Spinal cord (tissue), 10 donors: ENCODE measurements at places on chromosomes 11 and 22.

- DNase-seq: no peak
Measured at GRCh38 chr11:64233913-64234586, at the start of gene VEGFB. TSS of gene VEGFB (plus strand) at chr11:64234584. CDS start at chr11:64234834, 250 bp downstream.

DNA sequence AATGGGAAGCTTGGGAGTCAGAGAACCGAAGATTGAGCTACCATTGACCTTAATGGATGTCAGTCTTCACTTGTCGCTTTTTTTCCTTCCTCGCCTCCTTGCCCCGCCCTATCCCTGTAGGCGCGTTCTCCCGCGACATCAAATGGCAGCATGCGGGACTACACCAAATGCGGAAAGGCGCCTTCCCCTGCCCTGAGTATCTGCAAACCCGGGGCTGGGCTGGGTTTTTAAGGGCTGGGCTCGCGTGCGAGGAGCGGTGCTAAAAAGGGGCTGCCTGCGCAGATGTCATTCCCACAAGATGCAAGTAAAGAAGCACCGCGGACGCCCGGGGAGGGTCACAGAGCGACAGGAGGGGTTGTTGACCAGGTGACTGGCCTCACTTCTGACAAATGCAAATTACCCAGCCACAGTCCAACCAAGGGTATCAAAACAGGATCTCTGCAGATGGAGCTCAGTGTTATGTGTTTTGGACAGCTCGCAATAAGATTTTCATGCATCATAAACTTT, 4.7 kb upstream of the FAM111B start:
- DNase-seq: peak; percentile 84

DNA sequence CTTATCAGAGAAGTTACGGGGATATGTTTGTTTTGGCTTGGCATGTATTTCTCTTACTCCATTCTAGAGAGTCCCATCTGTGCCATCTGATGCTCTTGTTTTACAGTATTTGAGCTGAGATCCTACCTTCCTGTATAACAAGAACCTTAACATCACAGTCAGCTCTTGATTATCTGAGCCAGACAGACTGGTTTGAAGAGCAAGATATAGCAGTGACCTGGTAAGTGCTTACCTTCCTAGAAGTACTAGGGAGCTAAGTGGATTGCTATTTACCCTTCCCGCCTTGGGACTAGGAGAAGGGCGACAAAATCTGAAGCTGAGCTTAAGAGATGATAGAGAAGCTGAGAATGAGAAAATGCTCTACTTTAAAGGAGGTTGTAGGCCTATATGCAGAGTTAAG, 235.3 kb downstream of the CSNK2A3 start:
- DNase-seq: no peak

DNA sequence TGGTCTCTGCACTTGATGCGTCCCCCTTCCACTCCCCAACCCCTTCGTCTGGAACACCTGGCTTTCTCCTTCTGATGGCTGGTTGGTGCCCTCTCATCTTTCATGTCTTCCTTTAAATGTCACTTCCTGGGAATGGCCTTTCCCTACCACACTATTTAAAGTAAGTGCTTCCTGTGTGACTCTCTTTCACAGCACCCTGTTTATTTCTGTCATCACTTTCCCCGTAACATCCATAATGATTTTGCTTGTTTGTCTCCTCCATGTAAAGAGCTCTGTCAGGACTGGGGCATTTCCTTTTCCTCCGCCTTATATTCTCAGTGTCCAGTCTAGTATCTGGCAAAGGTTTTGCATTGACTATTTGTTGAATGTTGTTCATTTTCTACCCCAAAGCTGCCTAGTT, 143.0 kb downstream of the DBX1 start:
- no peak for DNase-seq

GRCh38 chr11:12213883-12214282, 103.5 kb downstream of the MICAL2 start:
- no peak for DNase-seq

DNA sequence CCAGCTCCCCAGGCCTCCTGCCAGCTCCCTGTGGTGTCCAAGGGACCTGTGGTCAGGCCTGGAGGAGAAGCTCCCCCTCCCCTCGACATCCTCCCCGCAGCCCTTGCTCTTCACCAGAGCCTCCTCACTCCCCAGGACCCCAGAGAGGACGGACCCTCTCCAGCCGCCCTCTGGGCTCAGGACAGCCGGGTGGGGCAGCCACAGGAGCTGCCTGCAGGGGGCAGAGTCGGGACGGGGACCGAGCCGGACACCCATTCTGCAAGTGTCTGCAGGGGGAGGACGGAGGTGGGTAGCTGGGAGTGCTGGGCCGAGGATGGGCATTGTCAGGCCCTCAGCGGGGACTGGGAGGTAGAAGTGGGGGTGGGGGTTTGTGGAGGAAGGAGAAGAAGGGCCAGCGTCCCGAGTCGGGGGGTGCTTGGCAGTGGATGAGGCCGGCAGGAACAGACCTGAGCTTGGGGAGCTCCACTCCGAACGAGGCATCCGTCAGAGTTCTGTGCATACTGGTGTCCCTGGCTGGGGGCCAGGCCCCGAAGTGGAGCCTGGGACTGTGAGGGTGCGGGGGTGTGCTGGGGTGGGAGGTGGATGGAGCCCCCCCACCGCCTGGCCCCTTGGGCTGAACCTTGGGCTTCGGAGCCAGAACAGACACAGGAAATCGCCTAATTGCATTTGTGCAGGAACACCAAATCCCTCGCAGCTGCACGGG, 15.2 kb downstream of the PRR33 start:
- DNase-seq: no peak

DNA sequence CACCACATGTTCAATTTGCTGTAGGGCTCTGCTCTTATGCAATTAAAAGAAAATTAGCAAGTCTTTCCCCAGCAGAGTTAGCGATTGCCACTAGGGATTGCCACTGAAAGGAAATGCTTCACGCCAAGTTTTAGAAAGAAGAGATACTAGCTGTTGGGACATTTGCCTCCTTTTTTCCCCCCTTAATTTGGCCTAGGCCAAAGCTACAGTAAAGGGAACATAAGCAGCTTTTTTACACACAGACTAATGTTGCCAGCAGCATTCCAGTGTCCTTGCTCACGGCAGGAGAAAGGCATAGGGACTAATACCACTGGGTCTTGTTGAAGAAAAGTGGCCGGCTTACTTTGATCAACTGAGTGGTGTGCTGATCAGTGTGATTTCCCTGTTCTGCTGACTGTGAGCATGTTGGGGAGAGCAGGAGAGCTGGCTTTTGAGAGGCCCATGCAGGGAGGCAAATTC, 71.2 kb downstream of the PHF21A start:
- DNase-seq: peak; percentile 24

DNA sequence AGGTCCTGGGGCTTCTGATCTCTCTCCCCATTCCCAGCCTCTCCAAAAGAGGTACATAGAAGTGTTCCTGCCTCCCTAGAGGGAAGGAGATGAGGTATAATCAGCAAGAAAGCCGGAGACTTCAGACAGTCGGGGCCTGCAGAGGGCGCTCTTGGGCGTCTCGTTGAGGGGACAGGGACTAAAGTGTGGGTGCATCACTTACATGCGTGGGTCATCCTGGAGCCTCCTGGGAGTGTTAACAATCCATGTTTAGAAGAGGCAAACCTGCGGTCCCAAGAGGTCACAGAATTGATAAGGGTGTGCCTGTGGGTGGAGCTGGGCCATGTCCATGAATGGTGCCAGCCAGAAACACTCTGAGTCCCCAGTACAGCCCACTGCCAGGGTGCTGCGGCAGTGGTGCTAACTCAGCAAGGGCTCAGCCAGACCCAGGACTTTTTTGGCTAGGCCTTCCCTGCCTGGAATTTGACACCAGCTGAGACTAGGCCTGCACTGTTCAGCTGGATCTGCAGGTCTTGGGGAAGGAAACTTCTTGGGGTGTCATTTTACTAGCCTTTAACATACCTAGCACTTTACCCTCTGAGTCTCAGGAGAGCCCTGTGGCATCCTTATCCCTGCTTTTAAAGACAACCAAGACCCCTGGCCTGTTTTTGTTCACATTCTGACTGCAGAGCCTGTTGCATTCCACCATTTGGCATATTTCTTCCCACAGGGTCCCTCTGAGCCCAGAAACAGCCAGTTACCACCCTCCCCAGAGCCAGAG, 5.5 kb downstream of the YDJC start:
- DNase-seq: no peak

GRCh38 chr11:46050662-46051061, 70.6 kb downstream of the PHF21A start:
- peak; percentile 15 for DNase-seq

- no peak for DNase-seq
Measured at GRCh38 chr22:46287873-46288751, 8.6 kb upstream of the GTSE1 start.

GRCh38 chr11:18578975-18579598, 9.4 kb downstream of the UEVLD start:
- DNase-seq: no peak

DNA sequence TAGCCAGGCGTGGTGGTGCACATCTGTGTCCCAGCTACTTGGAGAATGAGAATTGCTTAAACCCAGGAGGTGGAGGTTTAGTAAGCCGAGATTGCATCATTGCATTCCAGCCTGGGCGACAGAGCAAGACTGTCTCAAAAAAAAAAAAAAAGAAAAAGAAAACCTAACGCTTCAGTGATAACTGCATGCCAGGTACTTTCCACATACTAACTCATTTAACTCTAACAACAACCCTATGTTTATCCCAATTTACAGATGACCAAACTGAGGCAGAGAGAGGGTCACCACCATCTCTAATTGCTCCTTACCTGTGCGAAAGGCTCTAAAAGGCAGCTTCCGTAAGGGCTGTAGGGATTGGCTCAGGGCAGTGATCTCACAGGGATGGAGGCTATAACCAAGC, 11.6 kb downstream of the PISD start:
- DNase-seq: no peak

GRCh38 chr11:29251738-29252137, 765.1 kb downstream of the KCNA4 start:
- no peak for DNase-seq

GRCh38 chr11:79973721-79974617, 533.1 kb upstream of the TENM4 start:
- DNase-seq: no peak

GRCh38 chr11:63762654-63763495, 5.7 kb downstream of the ZFTA start:
- no peak for DNase-seq
